ENCODE measurements at places on chromosomes 2 and 18.

- no peak for DNase-seq
Measured at GRCh38 chr2:111898703-111899514, 502 bp downstream of the MERTK start.

DNA sequence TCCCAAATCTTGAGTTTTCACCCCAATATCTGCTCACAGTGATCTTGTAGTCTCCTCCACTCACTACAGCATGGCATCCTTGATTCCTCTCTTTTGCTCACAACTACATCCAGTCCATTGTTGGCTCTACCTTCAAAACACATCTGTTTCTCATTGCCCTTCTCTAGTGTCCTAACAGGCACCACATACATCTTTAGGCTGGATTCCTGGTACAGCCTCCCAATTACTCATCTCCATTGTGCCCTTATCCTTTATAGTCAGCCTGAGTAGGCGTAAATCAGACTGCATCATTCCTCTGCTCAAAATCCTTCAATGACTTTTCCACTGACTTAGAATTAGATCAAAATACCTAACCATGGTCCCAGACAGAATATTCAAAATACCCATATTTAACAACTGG is 10.7 kb upstream of the TAF1B start:
- no peak for DNase-seq

GRCh38 chr2:233542507-233542906 is 24.1 kb downstream of the USP40 start:
- DNase-seq: no peak

- no peak for DNase-seq
Measured at GRCh38 chr2:20516291-20516645, 69.4 kb downstream of the RHOB start.

GRCh38 chr2:192060161-192060560 is 134.6 kb downstream of the TMEFF2 start:
- DNase-seq: no peak

DNA sequence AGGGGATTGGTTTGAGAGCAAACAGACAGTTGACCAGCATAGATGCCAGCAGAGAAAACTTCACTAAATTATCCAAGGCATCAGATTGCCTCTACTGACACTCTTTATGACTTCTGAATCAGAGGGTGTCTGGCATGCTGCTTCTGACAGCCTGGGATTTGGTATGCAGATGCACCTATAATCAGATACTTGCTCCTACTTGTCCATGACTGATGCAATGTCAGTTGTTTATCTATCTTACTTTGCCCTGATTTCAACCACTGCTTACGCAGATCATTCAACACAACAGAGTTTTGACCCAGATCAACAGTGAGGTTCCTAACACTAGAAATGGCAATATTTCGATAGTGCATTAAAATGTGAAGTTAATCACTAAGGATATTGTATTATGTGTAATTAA is 22.6 kb upstream of the CALCRL start:
- no peak for DNase-seq

Measured in substantia nigra (tissue), 51 donors.